ENCODE measurements at places on chromosomes 5 and 9. TPM values are rescaled to one million over a fixed set of nuclear protein-coding genes. Genes with fewer than 3 reads are reported as not detected.

DNA sequence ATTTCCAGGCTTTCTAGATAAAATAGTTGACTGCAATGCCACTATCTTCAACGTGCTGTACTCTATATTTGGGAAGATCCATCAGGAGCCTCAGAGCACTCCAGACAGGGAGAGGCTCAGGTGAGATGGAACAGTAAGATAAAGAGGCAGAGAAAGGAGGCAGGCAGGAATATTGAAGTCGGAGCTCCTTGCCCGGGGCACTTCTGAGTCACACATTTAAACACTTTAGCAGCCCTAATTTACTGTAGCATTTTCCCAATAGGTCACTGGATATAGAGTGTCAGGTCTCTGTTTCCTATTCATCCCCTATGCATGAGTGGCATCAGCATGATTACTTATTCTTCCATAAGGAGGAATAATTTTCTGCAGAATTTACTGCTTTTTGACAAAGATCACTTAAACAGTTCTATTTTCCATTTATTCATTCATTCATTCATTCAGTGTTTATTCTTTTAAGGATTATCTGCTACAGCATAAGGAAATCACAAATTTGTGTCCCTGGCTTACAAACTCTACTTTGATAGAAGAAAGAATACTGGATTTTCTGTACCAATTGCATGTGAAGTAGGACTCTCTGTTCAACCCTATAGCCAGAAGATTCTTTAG, 170.7 kb downstream of the MAPKAP1 start:
- no peak for DNase-seq

GRCh38 chr5:59838989-59839388, 54.5 kb downstream of the PDE4D start:
- DNase-seq, result no peak

DNA sequence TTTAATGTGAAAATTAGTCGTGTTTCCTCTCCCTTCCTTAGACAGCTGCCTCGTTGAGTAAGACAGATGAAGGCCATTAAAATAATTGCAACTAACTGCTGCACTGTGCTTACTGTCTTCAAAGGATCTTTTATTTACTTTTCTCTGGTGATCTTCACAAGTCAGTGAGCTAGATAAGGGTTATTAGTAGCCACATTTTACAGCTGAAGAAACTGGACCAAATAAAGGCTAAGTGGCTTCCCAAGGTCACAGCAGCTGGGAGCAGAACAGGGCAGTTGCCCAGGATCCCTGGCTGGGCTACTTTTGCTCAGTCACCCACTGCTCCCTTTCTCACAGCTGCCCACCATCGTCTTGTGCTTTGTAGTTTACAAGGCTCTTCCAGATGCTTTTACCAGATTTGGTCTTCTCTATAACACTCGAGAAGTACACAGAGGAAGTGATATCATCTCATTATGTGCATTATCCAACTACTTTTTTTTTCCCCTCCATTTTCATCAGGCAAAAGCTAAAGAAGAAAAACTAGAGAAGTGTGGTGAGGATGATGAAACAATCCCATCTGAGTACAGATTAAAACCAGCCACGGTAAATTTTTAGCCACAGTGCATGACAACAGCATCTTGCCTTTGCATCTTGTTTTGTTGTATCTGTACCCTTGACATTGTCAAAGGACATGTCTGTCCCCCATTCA, 61.8 kb downstream of the ERAP1 start:
- no peak for DNase-seq

Gene ZFP2
- total RNA-seq, result 0.15 TPM
